Gastroesophageal sphincter (tissue), 4 donors: ENCODE measurements at places on chromosomes 5 and 9.

DNA sequence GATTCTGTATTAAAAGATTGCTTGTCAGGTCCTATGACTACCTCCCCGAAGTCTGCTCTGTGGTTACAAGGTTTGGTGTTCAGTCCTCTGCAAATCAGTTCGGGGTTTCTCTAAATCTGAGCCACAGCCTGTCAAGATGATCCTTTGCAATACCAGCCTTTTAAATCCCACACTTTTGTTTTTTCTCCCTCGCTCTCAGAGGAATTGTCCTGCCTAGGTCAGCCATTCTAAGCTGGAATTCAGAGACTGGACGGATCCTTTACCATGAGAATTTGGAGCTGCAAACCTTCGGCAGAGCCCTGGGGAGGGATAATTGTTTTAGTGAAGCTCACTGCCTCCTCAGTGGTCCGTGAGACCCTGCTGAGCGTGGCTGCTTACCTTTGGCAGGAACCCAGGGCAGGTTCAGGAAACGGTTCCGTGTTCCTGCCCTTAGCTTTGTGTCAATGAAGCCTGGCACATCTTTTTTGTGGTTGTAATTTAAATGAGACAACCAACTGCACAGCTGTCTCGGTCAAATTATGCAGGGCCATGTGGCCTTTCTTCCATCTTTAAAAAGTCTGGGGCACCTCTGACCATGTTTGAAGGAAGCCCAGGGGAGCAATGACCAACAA lies 47.2 kb downstream of the EBF1 start:
- no peak for ATAC-seq

DNA sequence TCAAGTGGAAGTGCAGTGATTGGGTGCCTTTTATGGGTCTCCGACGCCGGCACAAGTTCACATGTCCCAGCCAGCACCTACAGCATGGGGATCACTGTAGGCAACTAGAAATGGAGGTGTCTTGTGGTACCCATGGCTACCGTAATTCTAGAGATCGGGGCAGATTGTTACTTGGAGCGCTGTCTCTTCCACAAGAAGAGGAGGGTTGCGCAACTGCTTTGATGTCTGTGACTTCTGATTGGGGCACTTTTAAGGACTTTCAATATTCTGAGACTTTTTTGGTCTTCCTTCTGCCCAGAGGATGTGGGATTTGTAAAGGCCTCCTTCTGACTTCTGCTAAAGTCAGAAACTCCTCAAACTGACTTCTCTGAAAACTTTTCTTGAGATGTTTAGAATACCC lies 41.9 kb downstream of the GLRX start:
- peak; percentile 24 for ATAC-seq

- ATAC-seq: no peak
Measured at GRCh38 chr9:127626752-127627493, 14.8 kb downstream of the STXBP1 start.

GRCh38 chr5:133108481-133108921 lies 56.7 kb downstream of the HSPA4 start:
- no peak for ATAC-seq

GRCh38 chr5:83925321-83925954 lies 204.8 kb upstream of the HAPLN1 start:
- no peak for ATAC-seq

GRCh38 chr5:36944607-36945225 lies 68.1 kb downstream of the NIPBL start:
- ATAC-seq: no peak

DNA sequence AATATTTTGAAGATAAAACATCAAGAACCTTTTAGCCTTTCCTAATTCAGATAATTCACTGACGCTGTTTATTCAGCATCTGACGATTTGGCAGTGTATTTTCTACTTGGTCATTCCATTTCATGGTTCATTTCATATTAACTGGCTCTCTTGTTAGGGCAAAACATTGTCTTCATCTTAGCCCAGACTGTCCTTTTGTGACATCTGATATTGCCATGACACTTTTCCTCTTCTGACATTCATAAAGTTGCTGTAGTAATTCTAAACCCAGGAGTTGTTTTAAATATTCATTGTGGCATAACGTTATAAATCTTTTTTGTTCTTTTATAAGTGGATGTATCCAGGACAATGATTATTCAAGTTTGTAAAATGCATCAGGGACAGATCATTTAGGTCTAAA lies 1.8 kb downstream of the SCAMP1 start:
- no peak for ATAC-seq

DNA sequence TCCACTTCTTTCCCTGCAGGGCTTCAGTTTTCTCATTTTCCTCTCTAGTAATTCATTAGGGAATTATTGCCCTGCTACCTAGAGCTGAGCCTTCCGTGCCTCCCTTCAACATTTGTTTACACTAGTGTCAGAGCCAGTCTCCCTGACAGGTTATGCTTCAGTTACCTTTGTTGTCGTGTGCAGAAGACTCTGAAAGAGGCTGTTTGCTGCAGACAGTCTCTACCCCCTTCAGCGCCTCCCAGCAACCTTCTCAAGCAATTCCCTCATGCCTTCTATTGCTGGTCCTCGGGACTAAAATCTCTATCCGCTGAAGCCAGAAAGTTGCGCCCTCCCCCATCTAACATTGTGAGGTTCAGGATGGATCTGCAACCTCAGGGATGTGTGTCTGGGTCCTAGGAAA lies 12.8 kb downstream of the RALGPS1 start:
- ATAC-seq: no peak
